Hypothalamus (tissue), 51 donors: ENCODE measurements at places on chromosomes 1 and 21.

GRCh38 chr1:211710566-211711314 is 35.3 kb upstream of the NEK2 start:
- DNase-seq: no peak

GRCh38 chr1:197911857-197912696 is 5.1 kb upstream of the LHX9 start:
- no peak for DNase-seq

- no peak for DNase-seq
Observed at GRCh38 chr1:19750101-19750881, 49.4 kb downstream of the TMCO4 start.

- DNase-seq: no peak
Observed at GRCh38 chr1:113292603-113293255, 97.6 kb upstream of the MAGI3 start.

- no peak for DNase-seq
Observed at GRCh38 chr1:9149837-9150581, 21.1 kb upstream of the GPR157 start.

- DNase-seq: no peak
Observed at GRCh38 chr21:33059380-33059841, 10.5 kb upstream of the OLIG1 start.

- DNase-seq: no peak
Observed at GRCh38 chr1:155651861-155652661, 36.5 kb downstream of the YY1AP1 start.

- no peak for DNase-seq
Observed at GRCh38 chr1:61397935-61398334, 315.6 kb downstream of the NFIA start.
